Esophagus muscularis mucosa (tissue), 4 donors: ENCODE measurements at places on chromosomes 6 and 20.

GRCh38 chr6:18837013-18837412 lies 449.9 kb downstream of the RNF144B start:
- no peak for DNase-seq

- DNase-seq = no peak
Observed at GRCh38 chr6:20314866-20315845, 86.5 kb upstream of the E2F3 start.

- no peak for DNase-seq
Observed at GRCh38 chr6:103269581-103269980, 1590.1 kb downstream of the HACE1 start.

GRCh38 chr6:8225113-8225512 lies 122.8 kb upstream of the EEF1E1 start:
- no peak for DNase-seq

- DNase-seq = no peak
Observed at GRCh38 chr20:23142162-23143050, 56.3 kb upstream of the CD93 start.

GRCh38 chr20:47118206-47118605 lies 223.6 kb downstream of the EYA2 start:
- no peak for DNase-seq

- no peak for DNase-seq
Observed at GRCh38 chr6:37537548-37537947, 37.9 kb upstream of the CCDC167 start.
